ENCODE measurements at places on chromosomes 12 and 14.

- DNase-seq = no peak
Observed at GRCh38 chr12:132493482-132494178, 3.7 kb downstream of the FBRSL1 start.

DNA sequence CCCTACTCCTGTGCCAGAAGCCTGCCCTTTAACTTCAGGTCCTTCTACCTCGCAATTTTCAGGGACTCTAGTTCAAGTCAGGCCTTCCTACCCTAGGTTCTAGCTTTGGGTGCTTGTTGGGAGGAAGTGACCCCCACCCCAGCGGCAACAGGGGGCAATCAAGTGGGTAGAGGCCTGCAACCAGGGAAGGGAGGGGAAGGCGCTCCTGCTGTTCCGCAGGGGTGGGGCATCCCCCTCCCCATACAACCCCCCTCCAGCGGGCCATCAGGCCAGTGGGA lies 204 bp upstream of the PRPH start:
- DNase-seq = peak; percentile 75

DNA sequence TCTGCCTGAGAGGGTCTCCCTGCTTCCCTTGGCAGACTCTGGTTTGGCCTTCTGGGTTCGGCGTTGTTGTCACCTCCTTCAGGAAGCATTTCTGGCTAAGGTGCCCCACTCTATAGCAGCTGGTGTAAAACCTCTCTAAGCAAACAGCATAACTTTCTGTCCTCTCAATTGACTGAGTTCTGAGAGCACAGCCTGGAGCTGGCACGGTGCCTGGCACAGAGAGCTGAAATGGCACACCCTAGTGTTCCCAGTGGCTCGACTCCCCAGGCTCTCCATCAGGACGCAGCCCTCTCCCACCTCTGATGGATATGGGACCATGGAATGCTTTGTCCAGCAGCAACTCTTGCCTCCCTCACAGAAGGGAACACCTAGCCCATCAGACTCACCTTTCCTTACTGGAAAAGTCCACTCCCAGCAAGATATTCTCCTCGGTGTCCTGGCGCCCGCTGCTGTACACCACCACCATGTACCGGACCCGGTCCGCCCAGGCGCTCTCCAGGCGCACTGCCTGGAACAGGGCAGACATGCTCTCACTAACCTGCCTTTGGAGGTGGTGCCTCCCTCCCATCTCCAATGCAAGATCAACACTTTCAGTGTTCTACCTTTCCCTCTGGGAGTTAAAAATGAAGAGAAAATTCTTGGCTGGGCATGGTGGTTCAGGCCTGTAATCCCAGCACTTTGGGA lies 40.6 kb downstream of the SSH1 start:
- DNase-seq = no peak

DNA sequence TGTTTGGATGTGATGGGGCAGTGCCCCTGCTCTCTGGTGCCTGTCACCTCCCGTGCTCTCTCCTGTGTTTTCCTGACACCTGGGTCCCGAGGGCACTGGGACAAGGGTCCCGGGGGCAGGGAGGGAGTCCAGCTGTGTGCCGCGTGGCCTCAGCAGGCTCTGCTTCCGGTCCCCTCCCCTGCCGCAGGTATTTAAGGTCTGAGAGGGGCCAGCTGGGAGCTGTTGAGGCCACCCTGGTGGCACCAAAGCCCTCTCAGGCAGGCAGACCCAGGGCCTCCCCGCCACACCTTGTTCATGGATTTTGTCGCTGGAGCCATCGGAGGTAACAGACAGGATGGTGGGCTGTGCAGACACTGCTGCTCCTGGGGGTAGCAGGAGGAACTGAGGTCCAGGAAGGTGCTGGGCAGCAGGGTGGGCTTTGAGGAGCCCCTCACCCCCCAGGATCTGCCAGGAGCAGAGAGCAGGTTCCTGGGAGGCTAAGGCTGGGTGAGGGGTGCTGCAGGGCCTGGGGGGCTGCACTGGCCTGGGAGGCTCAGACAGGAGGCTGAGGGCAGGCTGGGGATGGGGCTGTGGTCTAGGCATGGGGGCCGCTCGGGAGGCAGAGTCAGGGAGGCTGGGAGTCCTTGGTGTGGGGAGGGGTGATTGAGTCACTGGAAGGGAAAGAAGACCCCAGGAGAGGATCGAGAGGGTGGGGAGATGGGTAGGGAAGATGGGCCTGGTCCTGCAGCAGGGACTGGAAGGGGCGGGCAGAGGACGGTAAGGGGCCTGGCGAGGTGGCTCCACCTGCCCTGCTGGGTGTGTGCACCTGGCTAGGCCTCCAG lies at the start of gene SLC25A47:
Gene SLC25A47, plus strand, starts transcription at position 219 of the 821 bp plus-strand sequence. Its CDS starts 76 bp downstream, at position 295.
- DNase-seq = no peak

GRCh38 chr12:31834150-31834549 lies 105.3 kb upstream of the AMN1 start:
- DNase-seq = no peak

GRCh38 chr14:50452979-50453705 lies 56.5 kb upstream of the CDKL1 start:
- DNase-seq = no peak

- no peak for DNase-seq
Observed at GRCh38 chr12:131386781-131387180, 324.1 kb upstream of the SFSWAP start.

GRCh38 chr14:66624336-66624937 lies 116.5 kb downstream of the GPHN start:
- DNase-seq = peak; percentile 67

DNA sequence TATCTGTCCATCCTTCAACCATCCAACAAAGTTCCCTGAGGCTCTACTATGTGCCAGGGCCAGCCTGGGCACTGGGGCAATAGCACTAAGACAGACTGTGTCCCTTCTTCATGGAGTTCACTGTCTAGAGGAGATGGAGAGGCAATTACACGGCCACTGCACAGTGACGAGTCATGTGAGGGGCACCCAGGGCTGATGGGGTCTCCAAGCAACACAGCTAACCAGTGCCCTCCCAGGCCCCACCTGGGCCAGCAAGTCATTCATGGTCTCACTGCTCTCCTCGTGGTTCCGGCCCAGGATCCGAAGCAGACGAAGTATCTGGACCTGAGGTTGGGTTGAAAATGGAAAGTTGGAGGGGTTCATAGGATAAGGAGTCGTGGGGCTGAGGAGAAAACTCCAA lies 2.7 kb downstream of the AP1G2 start:
- DNase-seq = no peak

- DNase-seq = no peak
Observed at GRCh38 chr14:75804570-75805275, 143.7 kb downstream of the TTLL5 start.

DNA sequence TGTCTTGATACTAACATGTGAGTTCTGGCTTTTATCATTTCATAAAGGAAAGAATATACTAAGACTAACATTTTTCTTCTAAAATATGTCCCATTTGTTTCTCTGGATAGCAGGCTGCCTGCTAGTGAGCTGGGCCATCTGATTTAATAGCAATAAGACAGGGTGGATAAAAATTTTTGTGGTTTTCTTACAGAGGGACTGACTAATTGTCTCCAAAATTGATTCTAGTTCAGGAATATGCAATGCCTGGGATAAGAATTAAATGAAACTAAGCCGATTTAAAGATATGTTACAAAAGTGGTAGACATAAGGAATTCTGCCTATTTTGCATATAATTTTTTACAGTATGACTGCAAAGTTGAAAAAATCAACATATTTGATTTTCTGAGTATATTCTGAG lies 252.9 kb upstream of the NAV3 start:
- DNase-seq = no peak

GRCh38 chr12:51320695-51321320 lies 3.2 kb downstream of the BIN2 start:
- DNase-seq = peak; percentile 58

GRCh38 chr14:99945732-99946651 lies 119.2 kb upstream of the EVL start:
- peak; percentile 33 for DNase-seq

DNA sequence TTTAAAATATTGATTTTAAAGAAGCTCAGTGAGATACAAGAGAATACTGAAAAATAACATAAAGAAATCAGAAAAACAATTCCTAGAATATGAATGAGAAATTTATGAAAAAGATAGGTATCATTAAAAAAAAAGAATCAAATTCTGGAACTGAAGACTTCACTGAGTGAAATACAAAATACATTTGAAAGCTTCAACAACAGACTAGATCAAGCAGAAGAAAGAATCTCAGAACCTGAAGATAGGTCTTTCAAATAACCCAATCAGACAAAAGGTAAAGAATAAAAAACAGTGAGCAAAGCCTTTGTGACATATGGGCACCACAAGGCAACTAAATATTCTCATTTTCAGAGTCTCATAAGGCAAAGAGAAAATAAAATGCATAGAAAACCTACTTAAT lies 29.4 kb downstream of the CEP83 start:
- DNase-seq = peak; percentile 19

- no peak for DNase-seq
Observed at GRCh38 chr14:65849091-65849490, 436.6 kb downstream of the FUT8 start.

DNA sequence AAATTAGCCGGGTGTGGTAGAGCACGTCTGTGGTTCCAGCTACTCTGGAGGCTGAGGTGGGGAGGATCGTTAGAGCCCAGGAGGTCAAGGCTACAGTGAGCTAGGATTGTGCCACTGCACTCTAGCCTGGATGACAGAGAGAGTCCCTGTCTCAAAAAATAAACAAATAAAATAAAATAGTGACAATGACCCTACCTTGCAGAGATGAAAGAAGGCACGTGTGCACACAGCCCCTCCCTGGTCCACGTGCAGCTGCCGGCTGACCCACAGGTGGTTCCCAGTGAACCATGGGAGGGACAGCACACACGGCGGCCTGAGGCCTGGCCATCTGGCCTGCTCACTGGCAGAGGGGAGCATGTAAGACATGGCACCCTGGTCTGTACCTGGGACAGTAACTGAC lies 4.7 kb downstream of the HHIPL1 start:
- DNase-seq = no peak

GRCh38 chr12:42698213-42698612 lies 108.7 kb upstream of the PRICKLE1 start:
- no peak for DNase-seq

- DNase-seq = no peak
Observed at GRCh38 chr12:40552868-40553267, 139.4 kb upstream of the CNTN1 start.

DNA sequence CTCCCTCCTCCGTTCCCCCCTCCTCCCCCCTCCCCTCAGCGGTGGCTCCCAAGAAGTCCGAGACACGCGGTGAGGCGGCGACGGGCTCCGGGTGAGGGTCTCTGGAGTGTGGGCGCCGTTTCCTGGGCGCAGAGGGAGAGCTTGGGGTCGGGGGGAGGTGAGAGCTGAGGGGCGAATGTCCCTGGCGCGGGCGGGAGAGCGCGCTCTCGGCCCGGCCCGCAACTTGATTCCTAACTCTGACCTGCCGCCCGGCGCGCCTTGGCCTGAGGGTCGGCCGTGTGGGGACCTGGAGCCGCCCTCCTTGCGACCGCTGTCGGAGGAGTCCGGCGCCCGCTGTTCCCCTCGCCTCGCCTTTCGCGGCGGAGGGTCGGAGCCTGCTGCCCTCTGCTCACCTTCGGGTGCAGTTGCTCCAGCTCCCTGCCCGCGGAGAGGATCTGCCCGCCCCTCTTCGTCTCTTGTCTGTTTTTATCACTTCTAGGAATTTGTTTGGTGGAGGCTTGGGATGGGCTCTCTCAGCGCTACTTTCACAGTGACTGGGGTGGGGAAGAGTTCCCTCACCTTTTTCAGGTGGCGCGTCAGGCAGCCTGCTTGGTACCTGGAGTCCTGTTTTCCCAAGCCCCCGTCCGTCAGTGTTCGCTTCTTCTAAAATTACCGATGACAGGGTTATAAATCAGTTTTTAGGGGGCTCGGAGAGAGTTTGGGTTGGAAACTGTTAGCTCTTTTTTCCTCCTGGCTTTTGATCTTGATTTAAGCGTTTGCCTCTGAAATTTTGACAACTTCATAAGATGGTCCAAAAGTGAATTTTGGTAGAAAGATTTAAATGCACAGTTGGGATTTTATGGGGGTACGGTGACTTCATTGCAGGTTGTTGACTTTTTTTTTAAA lies 495 bp downstream of the ADIPOR2 start:
- peak; percentile 86 for DNase-seq

GRCh38 chr12:95815632-95816212 lies 25.2 kb upstream of the NTN4 start:
- DNase-seq = no peak

- DNase-seq = no peak
Observed at GRCh38 chr12:57244312-57244696, 6.7 kb downstream of the STAC3 start.

- DNase-seq = no peak
Observed at GRCh38 chr12:85016413-85016812, 19.7 kb downstream of the TSPAN19 start.

GRCh38 chr14:79831195-79831892 lies 380.0 kb downstream of the DIO2 start:
- peak; percentile 25 for DNase-seq

DNA sequence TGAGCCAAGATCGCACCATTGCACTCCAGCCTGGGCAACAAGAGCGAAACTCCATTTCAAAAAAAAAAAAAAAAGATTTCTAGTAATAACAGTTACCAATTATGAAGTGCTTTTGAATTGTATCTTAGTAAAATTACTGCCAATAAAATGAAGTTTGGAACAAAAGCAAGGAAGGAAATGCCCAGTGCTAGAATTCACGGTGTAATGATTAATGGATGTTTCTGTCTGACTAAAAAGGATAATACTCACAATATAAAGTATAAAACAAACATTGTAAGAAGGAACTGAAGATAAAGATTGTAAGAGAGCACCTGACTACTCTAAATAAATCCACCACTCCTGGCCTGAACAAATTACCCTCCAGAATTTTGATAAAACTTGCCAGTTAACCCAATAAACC lies 4.0 kb downstream of the TMEM116 start:
- no peak for DNase-seq

DNA sequence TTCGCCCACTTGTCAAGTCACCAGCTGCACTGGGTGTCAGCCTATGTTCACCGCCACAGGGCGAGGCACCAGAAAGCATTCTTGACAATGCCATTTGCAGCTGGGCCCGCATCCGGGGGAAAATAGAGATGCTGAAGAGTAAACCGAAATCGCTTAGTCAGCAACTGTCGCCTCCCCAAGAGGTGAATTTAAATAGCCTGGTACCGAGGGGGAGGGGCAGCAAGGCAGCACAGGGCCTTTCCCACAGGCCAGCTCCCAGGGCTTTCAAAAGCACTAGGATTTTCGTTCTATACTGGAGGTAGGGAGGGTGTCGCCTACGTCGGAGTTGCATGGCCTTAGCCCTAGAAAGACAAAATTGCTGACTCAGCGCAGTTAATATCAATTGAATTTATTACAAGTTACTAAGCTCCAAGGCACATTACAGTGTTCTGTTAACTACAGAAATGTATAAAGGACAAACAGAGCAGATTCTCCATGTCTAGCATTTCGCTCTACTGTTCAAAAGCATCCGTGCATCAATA lies 4.3 kb downstream of the IRF2BPL start:
- DNase-seq = peak; percentile 88

- DNase-seq = peak; percentile 74
Observed at GRCh38 chr14:95255487-95255886, 64.2 kb downstream of the CLMN start.
